ENCODE measurements at places on chromosomes 3 and 15.
A peak's percentile ranks its signal among the peaks of the same experiment; 100 is the strongest.

GRCh38 chr3:50241163-50241562, 5.2 kb downstream of the GNAI2 start:
- no peak for DNase-seq

DNA sequence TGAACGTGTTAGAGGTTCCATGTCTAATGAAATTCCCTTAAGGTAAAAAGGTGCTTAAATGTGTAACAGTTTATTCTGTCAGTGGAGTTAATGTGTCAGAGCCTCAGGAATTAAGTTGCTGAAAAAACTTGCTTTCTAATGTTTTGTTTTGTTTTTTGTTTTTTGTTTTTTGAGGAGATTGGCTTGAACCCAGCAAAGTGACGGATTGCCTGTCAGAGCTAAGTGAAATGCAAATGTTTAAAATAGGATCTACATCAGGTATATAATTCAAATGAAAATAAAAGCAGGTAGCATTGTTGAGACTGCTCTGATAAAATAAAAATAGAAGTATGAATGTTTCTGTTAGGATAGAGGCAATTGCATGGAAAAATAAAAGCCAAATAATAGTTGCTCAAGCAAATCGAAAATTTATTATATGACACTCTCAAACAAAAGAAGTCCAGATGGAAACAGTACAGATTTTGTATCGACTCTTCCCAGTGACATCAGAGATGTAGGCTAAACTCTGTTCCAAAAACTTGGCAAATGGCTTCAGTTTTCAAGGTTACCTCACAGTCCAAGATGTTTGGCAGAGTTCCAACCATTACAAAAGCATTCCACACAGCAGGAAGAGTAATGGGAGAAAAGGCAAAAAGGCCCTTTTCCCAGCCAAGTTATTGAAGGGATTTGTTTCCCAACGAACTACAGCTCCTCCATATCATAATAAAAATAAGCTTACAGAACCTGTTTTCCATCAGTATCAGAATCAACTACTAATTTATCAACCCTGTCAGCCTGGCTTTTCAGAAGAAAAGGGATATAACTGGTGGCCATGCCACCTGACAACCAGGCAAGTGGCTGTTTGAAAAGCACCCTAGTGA, 291.0 kb downstream of the TBL1XR1 start:
- peak; percentile 99 for DNase-seq

DNA sequence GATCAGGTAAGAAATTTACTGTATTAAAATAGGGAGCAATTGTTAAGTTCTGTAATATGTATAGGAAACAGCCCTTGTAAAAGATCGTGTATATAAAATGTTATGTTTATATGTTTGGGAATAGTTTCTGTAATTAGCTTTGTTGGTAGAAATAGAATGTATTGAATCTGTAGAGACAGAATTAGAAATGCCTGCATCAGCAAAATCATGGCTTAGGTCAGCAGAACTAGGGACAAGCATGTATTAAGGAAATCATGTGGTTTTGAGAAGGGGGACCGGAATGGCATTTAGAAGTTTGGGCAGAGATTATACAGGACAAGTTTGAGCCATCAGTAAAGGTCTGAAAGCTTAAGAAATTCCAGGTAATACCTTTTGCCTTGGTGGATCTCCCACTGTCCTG, 177.9 kb downstream of the ERC2 start:
- no peak for DNase-seq

DNA sequence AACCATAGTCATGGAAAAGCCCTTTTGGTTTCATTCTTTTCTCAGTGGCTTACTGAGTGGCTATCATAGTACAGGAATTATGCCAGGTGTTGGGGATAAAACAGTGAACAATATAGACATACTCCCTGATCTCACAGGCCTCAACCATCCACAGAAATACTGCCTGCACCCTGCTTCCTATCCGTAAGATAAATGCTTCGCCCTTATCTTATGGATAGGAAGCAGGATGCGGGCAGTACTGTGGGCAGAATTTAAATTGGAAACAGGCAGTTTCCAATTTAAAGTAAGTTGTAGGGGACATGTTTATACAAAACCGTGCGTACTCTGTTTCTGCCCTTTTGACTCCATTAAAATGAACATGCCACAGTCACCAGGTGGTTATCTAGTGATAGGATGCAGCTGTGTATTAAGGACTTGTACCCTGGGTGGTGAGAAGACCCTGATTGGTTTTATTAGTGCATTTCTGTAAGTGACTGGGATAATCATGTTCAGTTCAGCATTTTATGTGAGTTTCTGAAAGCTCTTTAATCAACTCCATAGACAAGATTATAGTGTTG, 141.8 kb upstream of the BHLHE40 start:
- no peak for DNase-seq

- peak; percentile 4 for DNase-seq
Observed at GRCh38 chr15:42650208-42651066, 75.0 kb downstream of the STARD9 start.

- DNase-seq: no peak
Observed at GRCh38 chr3:45712434-45713110, 23.4 kb downstream of the SACM1L start.

DNA sequence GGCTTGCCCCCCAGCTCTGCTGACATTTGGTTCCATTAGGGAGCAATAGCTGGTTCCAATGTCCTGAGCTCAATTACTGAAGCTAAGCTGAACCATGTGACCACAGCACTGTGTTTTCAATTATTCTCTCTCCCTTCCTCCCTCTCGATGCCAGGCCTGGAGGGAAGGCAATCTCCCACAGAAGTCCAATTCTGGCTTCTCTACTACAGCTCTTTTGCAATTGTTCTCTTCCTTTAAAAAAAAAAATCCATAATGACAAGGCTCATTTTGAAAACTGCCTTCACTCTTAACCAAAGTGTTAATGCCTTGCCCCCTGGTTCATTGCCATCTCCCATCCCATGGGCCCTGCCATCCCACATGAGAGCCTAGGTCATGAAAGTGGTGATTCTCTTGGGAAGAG, 24.8 kb downstream of the IL16 start:
- DNase-seq: no peak

All from NCI-H446 (cell line).